Caki2 (cell line): ENCODE measurements at places on chromosomes 7 and 10. TPM values are rescaled to one million over a fixed set of nuclear protein-coding genes. Genes with fewer than 3 reads are reported as not detected.

The HOXA3 gene
- total RNA-seq, result 3.3 and 32.9 TPM in 2 replicates

GRCh38 chr10:114311496-114312209, 72.6 kb downstream of the VWA2 start:
- no peak for DNase-seq

- DNase-seq, result no peak
These were observed 32.3 kb downstream of the GARS1 start for GRCh38 chr7:30627026-30627425.

GRCh38 chr10:48750019-48750418, 65.3 kb downstream of the WDFY4 start:
- DNase-seq, result no peak

DNA sequence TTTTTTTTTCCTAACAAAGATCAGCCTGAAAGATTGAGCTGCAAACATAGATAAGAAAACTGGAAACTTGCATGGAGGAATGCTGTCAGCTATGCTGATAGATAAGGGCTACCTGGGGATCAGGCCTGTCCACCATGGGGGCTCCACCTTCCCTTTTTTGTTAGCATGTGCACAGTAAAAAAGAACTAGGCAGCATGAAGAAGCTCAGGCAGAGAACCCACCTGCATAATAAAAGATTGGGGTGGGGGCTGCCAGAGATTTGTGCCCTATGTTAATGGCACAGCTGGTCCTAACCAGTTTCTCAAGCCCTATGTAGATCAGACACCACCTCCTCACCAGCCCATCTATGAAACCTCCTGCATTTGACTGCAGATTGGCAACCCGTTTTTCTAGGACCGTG, 45.4 kb upstream of the CACNB2 start:
- DNase-seq, result no peak

GRCh38 chr10:91051829-91052228, 130.9 kb upstream of the ANKRD1 start:
- no peak for DNase-seq

- DNase-seq, result no peak
These were observed 129.1 kb downstream of the LRRC4 start for GRCh38 chr7:127901895-127902703.
